Pons (tissue), 1 donor: ENCODE measurements at places on chromosomes 1 and 21.

DNA sequence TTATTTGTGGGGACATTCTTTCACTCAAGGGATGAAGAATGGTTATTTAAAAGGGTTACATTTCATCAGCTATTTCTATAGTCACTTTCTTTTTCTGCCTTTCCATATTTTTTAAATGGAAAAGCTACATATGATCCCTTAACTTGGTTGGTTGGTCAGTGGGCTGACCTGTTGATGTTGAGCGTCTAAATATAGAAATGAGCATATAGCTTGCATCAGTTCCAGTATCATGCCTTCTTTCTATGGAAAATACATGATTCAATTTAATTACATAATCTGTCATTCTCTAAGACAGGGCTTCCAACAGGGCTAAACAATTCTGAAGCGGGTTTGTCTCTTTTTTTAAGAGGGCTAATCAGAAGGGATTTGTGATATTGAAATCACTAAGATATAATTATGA, 40.6 kb downstream of the TYW3 start:
- no peak for DNase-seq

DNA sequence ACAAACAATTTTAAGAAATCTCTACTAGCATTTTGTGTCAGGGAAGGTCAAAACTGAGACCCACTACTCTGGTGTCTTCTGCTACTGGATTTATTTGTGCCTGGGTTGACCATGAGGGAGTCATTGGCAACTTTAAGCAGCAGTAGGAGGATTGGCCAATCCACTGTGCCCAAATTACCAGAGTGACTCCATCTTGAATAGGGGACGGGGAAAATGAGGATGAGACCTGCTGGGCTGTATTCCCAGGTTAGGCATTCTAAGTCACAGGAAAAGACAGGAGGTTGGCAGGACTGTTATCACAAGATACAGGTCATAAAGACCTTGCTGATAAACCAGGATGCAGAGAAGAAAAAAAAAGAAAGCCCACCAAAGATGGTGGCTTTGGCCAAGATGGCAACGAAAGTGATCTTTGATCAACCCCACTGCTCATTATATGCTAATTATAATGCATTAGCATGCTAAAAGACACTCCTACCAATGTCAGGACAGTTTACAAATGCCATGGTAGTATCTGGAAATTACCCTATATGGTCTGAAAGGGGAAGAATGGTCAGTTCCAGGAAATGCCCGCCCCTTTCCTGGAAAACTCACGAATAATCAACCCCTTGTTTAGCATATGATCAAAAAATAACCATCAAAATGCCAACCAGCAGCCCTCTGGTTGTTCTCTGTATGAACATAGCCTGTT, 200.9 kb downstream of the LTN1 start:
- DNase-seq: no peak

GRCh38 chr1:235093696-235094592, 34.7 kb downstream of the TOMM20 start:
- DNase-seq: peak; percentile 64

DNA sequence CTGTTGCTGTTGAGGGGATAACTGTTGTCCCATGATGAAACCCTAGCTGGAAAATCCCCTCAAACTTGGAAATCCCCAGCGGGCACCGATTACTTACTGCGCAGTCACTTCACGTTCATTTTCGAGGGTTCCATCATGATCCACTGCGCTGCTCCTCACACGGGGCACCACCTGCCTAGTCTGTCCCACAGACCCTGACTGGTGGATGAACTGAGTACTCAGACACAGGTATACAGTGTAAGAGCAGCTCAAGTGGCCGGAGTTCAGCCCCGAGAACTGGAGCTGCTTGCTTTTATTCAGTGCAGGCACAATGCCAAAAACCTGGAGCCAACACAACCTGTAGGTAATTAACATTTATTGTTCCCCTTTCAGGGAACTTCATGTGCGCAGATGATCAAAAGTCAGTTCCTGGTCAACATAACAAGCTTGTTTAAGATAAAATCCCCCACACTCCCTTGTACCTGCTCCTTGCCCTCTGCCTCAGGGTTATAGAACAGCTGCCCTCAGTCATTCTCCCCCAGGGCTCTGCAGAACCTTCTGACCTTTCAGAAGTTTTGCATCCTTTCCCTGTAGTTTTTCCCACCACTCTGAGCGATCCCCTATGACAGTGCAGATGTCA, 46.5 kb upstream of the PRELP start:
- no peak for DNase-seq

GRCh38 chr1:29392486-29393450, 156.4 kb downstream of the PTPRU start:
- no peak for DNase-seq

GRCh38 chr1:59580257-59580656, 234.5 kb upstream of the HOOK1 start:
- no peak for DNase-seq

GRCh38 chr21:38082936-38083485, 166.8 kb upstream of the KCNJ6 start:
- DNase-seq: no peak

DNA sequence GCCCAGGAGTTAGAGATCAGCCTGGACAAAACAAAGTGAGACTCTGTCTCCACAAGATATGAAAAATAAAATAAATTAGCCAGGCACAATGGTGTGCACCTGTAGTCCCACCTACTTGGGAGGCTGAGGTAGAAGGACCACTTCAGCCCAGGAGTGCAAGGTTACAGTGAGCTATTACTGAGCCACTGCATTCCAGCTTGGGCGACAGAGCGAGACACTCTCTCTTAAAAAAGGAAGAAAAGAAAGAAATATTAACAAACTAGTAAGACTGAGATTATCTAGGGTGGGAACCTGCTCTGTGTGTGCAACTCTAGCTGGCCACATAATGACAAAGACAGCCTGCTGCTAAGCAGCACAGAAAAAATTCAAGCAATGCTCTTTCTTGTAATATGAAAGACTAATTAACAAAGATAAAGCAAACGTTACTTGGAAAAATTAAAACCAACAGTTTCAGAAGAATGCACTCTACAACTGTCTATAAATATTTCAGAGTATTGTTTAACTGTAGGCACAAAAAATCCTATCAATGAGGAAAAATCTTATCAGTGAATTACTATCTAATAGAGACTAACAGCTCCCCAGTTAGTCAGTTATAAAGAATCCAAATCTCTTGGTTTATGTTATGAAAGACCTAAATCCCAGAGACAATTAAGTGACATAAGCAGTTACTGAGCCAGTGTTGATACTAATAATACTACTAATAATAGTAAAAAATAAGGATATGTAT, 74.5 kb downstream of the ENAH start:
- no peak for DNase-seq

DNA sequence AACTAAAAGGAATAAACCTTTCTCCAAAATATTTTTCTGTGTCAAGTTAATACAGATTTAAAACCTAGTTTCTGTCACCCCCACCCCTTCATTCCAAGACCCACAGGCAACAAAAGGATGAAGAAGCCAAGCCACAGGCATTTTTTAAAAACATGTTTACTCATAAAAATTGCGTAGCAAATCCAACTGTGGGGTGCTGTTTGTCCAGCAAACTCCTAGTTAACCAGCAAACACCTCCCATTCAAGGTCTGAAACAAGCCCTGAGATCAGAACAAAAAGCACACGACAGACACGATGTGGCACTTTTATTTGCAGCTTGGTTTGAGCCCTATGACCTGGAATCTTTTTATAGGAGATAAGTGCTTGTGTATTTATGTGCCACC, 149.9 kb upstream of the CAMK1G start:
- no peak for DNase-seq

GRCh38 chr1:228778961-228779360, 43.7 kb downstream of the RHOU start:
- no peak for DNase-seq

DNA sequence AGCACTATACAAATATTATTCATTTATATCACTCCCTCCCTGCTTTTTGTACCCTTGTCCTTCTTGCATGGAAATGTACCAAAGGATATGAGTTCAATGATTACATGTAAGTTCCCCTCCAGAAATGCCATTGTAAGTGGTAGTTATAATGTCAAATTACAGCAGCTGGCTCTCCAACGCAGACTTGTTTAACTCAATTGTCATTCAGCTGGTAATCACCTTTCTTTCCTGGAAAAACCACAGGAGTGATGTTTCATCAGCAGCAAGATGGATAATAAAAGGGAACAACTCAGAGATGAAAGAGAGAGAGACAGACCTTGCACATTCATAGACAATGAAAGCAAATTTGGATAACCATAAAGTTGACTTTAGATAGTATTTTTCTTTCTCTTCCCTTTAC, 578.6 kb upstream of the PBX1 start:
- DNase-seq: no peak

DNA sequence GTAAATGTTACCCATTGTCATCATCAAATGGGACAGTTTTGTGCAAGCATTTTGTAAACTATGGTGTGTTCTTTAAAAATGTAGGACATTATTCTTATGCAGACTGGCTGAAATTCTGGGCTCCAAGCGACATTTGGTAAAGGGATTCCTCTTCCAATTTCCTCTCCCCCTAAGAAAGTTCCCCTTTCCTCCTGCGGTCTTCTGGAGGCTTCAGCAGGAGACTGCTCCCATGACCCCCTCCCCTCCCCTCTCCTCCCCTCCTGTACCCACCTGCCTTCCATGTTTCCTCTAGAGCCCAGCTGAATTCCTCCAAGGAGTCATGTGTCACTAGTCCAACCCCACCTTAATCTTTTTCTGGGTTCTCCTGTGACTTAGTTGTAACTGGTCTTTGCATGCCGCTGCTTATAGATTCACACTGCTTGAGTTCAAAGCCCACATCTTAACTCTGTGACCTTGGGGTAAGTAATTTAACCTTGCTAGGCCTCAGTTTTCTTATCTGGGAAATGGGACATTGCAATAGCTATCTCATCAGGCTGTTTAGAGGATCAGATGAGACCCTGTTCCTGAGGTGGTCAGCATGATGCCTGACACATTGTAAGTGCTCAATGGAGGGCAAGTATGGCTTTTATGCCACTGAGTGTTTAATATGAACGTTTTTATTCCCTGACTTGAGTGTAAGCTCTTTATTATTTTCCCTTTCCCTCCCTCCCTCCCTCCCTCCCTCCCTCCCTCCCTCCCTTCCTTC, 69.9 kb upstream of the WDR26 start:
- no peak for DNase-seq
